ENCODE measurements at places on chromosomes 3 and 15.

DNA sequence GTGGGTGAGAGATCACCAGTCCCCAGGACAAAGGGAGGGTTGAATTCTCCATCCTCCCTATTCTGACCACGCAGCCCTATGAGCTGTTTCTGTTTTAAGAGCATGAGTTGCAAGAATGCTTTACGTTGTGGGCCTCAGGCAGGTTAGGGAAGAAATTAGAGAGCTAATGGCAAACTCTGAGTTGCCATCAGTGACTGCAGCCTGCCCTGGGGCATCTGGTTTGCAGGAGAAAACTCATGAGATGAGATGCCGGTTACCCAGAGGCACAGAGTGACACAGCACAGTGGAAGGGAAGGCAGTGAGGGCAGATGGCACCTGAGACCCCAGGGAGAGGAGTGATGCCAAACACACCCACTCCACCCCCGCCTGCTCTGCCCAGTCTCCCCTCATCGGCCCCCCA lies 265.3 kb downstream of the CD47 start:
- DNase-seq, result no peak
- no peak overlapping the region for H3K4me3 ChIP-seq
- no peaks in the 10 kb centered on the region for H3K4me1 ChIP-seq
- H3K27ac ChIP-seq, result no peak overlapping the region
- no peaks in the 10 kb centered on the region for H3K27me3 ChIP-seq
- no peaks in the 10 kb centered on the region for H3K36me3 ChIP-seq

DNA sequence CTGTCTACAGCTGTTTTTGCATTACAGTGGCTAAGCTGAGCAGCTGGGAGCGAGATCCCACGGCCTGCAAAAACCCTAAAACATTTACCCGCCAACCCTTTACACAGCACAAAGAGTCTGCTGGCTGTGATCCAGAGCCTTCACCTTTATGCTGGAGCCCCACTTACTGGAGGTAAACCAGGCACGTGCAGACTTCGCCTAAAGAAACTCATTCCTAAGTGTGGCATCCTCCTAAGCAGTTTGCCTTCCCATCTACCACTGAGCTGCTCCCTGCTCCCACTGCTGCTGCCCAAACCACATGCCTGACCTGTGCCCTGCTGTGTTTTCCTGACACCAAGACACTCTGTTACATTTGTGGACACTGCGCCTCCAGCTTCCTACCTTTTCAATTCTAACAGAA lies 53.0 kb downstream of the CHSY1 start:
- no peaks in the 10 kb centered on the region for H3K27me3 ChIP-seq
- no peak for DNase-seq
- H3K27ac ChIP-seq, result peak overlapping the region; percentile 94

DNA sequence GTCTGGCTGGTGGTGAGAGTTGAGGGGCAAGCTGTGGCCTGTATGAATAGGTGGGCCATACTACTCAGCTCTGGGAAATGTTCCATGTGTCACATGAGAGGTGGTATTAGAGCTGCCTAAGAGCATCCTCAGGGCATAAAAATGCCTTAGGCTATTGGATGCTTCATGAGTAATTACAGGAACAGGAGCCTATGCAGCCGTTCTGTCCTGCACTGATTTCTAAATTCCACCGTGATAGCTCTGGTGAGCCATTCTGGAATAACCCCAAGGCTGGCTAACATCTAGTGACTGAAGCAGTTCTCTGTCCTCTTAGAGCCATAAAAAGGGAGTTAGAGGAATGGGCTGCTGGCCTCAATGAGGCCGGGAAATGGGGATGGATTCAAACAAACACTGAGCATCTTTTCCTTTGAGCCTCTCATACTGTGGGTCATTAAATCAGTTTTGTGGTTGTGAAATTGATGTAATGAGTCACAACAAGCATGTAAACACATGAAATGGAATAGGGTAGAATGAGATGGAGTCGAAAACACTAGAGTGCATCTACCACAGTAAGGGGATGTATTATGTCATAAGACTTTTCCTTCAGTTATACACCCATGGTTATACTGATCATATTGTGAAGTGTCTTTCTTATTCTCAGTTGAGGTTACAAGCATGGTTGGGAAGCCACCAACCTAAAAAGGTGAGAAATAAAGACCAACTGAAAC lies 41.0 kb downstream of the DGKG start:
- no peak overlapping the region for H3K27ac ChIP-seq
- no peaks in the 10 kb centered on the region for H3K4me1 ChIP-seq
- no peaks in the 10 kb centered on the region for H3K36me3 ChIP-seq
- no peak overlapping the region for H3K4me3 ChIP-seq
- no peak for DNase-seq

GRCh38 chr3:71962561-71963240 lies 177.8 kb upstream of the PROK2 start:
- H3K27me3 ChIP-seq, result no peaks in the 10 kb centered on the region
- H3K4me3 ChIP-seq, result no peak overlapping the region
- no peak for DNase-seq
- H3K36me3 ChIP-seq, result no peaks in the 10 kb centered on the region
- no peak overlapping the region for H3K27ac ChIP-seq

- no peaks in the 10 kb centered on the region for H3K36me3 ChIP-seq
- peaks cover 11% of the 10 kb centered on the region for H3K4me1 ChIP-seq
- no peaks in the 10 kb centered on the region for H3K27me3 ChIP-seq
- H3K4me3 ChIP-seq, result peak overlapping the region; percentile 82
- DNase-seq, result no peak
- no peak overlapping the region for H3K27ac ChIP-seq
These were observed 1.0 kb downstream of the LRRC28 start for GRCh38 chr15:99252326-99252725.

DNA sequence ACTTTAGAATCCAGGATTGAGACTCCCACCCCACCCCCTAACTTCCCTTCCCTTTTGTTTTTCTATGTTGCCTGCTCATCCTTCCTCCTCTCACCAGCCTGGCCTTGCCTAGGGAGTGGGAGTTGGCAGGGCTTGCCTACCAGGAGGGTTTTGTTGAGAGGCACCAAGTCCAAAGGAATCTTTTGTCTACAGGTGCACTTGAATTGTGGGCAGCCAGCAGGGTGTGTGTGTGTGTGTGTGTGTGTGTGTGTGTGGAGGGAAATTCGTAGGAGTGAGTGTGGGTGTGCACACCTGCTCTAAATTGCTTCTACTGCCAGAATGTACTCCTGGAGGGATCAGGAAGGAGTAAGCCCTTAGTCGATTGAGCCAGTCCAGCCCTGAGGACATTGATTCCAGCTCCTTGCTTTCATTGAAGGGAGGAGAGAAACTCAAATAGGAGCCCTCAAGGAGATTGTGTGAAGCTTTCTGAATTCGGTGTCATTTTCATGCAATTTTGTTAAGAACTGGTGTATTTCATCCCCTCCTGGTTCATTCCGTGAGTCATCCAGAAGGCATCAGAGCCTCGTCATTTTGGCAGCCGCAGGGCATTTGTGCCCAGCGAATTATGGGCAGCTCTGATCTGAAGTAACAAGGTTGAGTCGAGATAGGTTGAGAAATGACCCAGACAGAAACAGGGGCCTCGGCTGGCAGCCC lies 112.1 kb downstream of the SLCO3A1 start:
- H3K4me3 ChIP-seq, result no peak overlapping the region
- no peak for DNase-seq
- no peaks in the 10 kb centered on the region for H3K4me1 ChIP-seq
- H3K27ac ChIP-seq, result no peak overlapping the region
- H3K36me3 ChIP-seq, result no peaks in the 10 kb centered on the region

DNA sequence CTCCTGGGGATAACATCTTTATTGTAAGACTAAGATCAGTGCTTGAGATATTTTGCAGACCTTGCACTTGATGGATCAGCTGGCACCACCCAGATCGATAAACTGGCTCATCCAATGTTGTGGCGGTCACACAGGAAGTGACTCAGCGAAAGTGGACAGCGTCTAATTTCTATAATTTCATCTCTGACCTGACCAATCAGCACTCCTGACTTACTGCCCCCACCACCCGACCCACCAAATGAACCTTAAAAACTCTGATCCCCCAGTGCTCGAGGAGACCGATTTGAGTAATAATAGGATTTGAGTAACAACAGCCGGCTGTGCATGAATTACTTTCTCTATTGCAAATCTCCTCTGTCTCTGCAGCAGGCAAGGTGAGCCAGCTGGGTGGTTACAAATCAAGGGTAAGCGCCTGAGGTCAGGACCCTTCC lies 62.7 kb upstream of the RNU6-1 start:
- peak overlapping the region; percentile 13 for H3K27ac ChIP-seq
- no peaks in the 10 kb centered on the region for H3K36me3 ChIP-seq
- peaks cover 21% of the 10 kb centered on the region for H3K4me1 ChIP-seq
- H3K4me3 ChIP-seq, result peak overlapping the region; percentile 44

DNA sequence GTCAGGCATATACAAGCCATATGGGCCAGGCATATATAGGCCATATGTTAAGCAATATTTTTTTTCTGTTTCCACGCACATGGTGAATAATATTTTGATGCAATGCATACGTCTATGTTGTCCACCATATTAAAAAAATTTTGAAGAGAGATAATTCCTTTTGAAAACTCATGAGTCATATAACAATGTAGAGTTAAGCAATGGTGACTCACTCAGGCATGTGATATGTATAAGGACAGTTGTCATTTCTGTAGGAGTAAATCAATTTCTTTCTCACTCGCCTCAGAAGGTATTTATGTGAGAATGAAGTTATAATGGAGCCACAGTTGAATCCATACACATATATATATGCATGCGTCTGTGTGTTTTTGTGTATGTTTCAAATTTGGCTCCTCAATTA lies 272.6 kb downstream of the EPHA3 start:
- no peaks in the 10 kb centered on the region for H3K4me1 ChIP-seq
- DNase-seq, result no peak
- no peak overlapping the region for H3K4me3 ChIP-seq
- no peak overlapping the region for H3K27ac ChIP-seq
- no peaks in the 10 kb centered on the region for H3K27me3 ChIP-seq

- peaks cover 39% of the 10 kb centered on the region for H3K36me3 ChIP-seq
- H3K4me3 ChIP-seq, result no peak overlapping the region
- peaks cover 54% of the 10 kb centered on the region for H3K4me1 ChIP-seq
- H3K27me3 ChIP-seq, result no peaks in the 10 kb centered on the region
These were observed 18.2 kb downstream of the IDH3A start for GRCh38 chr15:78167227-78167888.

DNA sequence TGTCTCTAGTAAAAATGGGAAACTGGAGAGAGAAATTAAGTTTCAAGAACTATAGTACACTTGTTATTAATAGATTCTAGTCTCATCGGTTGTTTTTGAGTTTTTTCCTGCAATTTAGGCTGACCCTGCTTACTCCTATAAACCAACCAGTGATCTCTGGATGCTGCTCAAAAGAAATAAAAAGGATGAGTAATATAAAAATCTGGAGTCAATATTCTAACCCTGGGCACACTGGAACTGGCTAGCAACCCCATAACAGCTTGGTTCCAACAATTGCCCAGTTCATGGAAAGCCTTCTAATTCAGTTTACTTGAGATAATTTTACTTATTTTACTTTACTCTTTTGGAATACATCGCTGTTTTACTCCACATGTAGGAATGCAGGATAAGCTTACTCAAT lies 211.6 kb downstream of the GBE1 start:
- H3K27me3 ChIP-seq, result no peaks in the 10 kb centered on the region
- no peaks in the 10 kb centered on the region for H3K4me1 ChIP-seq
- no peak overlapping the region for H3K4me3 ChIP-seq
- DNase-seq, result no peak
- H3K27ac ChIP-seq, result no peak overlapping the region
- no peaks in the 10 kb centered on the region for H3K36me3 ChIP-seq

DNA sequence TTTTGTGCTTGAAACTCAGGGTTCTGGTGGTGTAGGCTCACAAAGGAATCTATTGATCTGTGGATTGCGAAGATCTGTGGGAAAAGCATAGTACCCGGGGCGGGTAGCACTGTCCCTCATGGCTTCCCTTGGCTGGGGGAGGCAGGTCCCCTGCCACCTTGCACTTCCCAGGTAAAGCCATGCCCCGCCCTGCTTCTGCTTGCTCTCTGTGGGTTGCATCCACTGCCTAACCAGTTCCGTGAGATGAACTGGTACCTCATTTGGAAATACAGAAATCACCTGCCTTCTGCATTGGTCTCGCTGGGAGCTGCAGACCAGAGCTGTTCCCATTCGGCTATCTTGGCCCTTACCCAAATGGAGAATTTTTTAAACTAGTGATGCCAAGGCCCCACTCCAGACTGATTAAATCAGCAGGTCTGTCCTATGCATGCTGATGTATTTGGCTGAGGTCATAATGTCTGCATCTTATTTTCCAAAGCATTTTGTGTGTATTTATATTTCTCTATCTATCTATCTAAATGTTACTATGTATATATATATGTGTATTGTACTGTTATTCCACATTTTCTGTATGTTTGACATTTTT lies 65.5 kb upstream of the SLC7A14 start:
- H3K4me1 ChIP-seq, result no peaks in the 10 kb centered on the region
- H3K4me3 ChIP-seq, result no peak overlapping the region
- H3K27me3 ChIP-seq, result peaks cover 3% of the 10 kb centered on the region
- no peaks in the 10 kb centered on the region for H3K36me3 ChIP-seq

GRCh38 chr3:100455841-100456550 lies 36.4 kb upstream of the TMEM45A start:
- H3K36me3 ChIP-seq, result no peaks in the 10 kb centered on the region
- H3K27ac ChIP-seq, result no peak overlapping the region
- DNase-seq, result no peak
- no peaks in the 10 kb centered on the region for H3K4me1 ChIP-seq
- H3K4me3 ChIP-seq, result no peak overlapping the region
- no peaks in the 10 kb centered on the region for H3K27me3 ChIP-seq

GRCh38 chr3:113213896-113214587 lies 2.7 kb downstream of the BOC start:
- no peaks in the 10 kb centered on the region for H3K4me1 ChIP-seq
- DNase-seq, result no peak
- no peaks in the 10 kb centered on the region for H3K36me3 ChIP-seq
- no peak overlapping the region for H3K4me3 ChIP-seq
- H3K27me3 ChIP-seq, result peaks cover 12% of the 10 kb centered on the region
- no peak overlapping the region for H3K27ac ChIP-seq

DNA sequence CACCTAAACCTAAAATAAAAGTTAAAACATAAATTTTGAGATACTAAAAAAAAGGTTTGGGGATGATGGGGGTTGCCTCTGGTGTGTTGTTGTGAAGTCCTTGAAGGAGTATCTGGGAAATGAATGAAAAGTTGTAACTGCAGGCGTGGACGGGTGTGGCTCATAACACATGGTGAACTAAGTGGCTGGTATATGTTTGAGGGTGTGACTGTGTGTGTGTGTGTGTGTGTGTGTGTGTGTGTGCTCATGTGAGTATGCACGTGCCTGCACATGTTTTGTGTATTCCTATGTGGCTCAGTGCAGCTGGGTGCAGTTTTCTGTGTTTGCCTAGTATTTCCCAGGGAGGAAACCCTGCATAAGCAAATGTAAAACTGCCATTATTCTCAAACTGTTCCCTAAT lies 229.9 kb upstream of the TRIM42 start:
- no peak overlapping the region for H3K27ac ChIP-seq
- no peak overlapping the region for H3K4me3 ChIP-seq
- no peak for DNase-seq
- H3K36me3 ChIP-seq, result no peaks in the 10 kb centered on the region

- no peak overlapping the region for H3K27ac ChIP-seq
- no peaks in the 10 kb centered on the region for H3K36me3 ChIP-seq
- H3K4me3 ChIP-seq, result no peak overlapping the region
- no peaks in the 10 kb centered on the region for H3K4me1 ChIP-seq
- H3K27me3 ChIP-seq, result peaks cover 7% of the 10 kb centered on the region
- peak; percentile 17 for DNase-seq
These were observed 3.0 kb upstream of the TJP1 start for GRCh38 chr15:29825227-29825626.
